ENCODE measurements at places on chromosomes 4 and X.

- no peak for DNase-seq
Measured at GRCh38 chr4:77433418-77433733, 172.2 kb upstream of the CXCL13 start.

DNA sequence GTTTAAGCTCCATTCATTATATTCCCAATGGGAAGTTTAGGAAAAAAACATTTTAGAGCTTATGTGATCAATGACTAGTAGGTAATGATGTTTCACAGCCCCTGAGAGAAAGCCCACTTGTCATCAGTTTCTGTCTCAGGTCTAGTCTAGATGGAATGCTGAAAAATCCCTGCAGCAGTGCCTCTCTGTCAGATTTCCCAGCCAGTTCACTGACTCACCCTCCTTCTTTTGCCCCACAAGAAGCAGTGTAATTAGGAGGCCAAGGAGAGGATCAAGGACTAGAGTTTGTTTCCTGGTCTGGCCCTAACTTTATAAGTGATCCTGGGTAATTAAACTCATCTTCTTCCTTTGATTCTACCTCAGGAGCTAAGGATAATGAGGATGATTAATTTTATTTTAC, 118.7 kb upstream of the ANXA3 start:
- no peak for DNase-seq

DNA sequence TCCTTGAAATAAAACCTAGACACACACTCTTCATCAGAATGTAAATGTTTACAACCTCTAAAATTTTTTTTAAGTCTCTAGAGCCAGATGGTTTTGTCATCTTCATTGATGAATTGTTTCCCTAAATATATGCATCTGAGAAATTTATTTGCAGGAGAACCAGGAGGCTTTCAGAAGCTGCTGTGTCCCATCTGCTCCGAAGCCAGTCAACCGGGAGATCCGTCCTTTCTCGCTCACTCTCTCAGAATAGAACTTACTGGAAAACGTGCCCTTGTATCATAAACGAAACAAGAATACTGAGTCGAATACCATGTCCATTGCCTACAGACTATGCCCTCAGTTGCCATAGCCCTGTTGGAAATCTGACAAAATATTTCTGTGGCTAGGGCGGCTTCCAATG, 103.5 kb downstream of the SLC34A2 start:
- no peak for DNase-seq

DNA sequence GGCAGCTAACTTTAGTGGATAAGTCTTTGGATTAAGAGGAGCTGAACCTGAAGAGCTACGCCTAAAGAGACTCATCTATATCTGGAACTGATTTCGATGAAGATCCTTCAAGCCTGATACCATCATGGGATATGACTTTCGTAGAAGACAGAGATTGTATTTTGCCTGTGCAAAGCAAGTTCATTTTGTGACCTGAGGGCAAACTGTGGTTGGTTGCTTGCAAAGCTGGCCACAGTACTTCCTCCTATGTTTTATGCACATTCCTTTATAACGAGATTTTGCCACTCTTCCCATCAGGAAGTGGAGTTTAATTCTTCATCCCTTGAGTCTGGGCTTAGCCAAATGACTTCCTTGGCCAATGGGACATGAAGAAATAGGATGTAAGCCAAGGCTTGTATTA, 519.3 kb upstream of the NR3C2 start:
- no peak for DNase-seq

DNA sequence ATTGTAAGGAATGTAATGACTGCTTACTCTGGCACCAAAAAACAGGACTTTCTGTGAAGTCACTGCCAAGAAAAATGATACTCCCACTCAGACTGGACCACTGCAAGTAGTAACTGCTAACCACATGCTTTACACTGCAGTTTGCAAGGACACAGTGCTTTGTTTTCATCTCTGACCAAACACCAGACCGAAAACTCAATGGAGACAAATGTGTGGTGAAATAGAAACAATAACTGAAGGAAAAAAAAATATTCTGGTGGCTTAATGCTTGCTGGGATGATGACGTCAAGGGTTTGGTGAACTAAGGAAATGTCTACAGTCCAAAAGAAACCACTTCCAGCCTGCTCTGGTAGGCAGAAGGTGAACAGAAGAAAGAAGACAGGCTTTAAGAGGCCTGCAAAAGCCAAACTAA, 13.2 kb downstream of the GPC4 start:
- no peak for DNase-seq

DNA sequence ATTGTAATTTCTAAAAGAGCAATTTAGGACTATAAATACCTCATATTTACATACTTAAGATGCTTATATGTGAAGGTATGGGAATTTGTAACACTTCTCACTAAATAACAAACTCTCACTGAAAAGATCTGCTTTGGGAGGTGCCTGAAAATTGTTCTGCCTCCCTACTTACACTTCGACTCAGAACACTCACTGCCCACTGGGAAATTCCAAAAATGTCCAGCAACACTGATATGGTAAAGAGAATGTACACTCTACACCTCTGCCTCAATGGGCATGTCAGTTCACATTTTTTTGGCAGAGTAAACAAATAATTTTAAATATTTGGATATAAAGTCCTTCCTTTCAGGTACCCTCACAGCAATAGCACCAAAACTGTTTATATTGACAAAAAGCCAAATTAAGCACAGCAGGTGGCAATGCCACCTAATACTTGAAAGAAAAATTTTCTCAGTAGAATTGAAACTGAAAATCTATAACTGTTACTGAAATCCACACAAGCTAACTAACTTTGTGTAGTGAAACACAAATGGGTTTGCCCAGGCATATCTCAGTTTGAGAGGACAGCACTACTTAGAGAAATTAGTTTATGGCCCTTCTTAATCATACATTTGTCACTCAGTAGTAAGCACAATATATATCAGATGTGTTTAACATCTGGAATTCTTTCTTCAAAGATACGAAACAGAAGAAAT, 67.1 kb downstream of the PRDM5 start:
- DNase-seq = no peak

GRCh38 chr4:5609306-5610007, 98.9 kb downstream of the EVC2 start:
- no peak for DNase-seq
